Karpas-422 (cell line): ENCODE measurements at places on chromosomes 16 and 17. TPM values are rescaled to one million over a fixed set of nuclear protein-coding genes. Genes with fewer than 3 reads are reported as not detected.

The CCL5 gene
- total RNA-seq, result not detected in 2 replicates

The SMPD3 gene
- 5.0 and 12.6 TPM in 2 replicates for total RNA-seq

The CHST6 gene
- total RNA-seq, result not detected in 2 replicates

The PRR11 gene
- 11.6 and 15.2 TPM in 2 replicates for total RNA-seq

The TEX14 gene
- total RNA-seq, result not detected in 2 replicates

The HOXB5 gene
- not detected in 2 replicates for total RNA-seq

The AIPL1 gene
- total RNA-seq, result not detected in 2 replicates

The AGRP gene
- total RNA-seq, result not detected in 2 replicates

The CALCOCO2 gene
- total RNA-seq, result 21.8 and 29.7 TPM in 2 replicates

The CACNG3 gene
- total RNA-seq, result not detected in 2 replicates

The NME2 gene
- total RNA-seq, result 737 and 848 TPM in 2 replicates

The FBXO39 gene
- not detected in 2 replicates for total RNA-seq

The TBC1D3L gene
- 10.1 and 14.9 TPM in 2 replicates for total RNA-seq

The PRSS33 gene
- total RNA-seq, result not detected in 2 replicates

DNA sequence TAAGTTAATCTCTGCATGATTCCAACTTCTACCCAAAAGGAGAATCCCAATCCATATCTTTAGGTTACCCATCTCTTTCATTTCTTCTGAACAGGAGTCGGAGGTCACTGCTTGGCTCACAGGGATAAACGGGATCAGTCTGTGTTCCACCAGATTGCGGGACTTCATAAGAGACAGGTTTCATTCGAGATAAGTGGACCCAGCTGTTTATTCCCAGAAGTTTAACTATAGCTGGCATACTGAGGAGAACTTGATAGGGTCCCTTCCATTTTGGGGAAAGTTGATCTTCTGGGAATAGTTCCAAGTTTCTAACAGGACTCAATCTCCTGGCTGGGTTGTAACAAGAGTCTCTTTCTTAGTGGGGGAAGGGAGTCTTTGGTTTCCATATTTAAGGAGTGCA lies 45.4 kb upstream of the ARL4D start:
- no peak for DNase-seq

- DNase-seq, result no peak
These were observed 106.3 kb downstream of the PRKCB start for GRCh38 chr16:23941963-23942564.

- no peak for DNase-seq
These were observed 197.4 kb downstream of the ZNF423 start for GRCh38 chr16:49658531-49658930.

DNA sequence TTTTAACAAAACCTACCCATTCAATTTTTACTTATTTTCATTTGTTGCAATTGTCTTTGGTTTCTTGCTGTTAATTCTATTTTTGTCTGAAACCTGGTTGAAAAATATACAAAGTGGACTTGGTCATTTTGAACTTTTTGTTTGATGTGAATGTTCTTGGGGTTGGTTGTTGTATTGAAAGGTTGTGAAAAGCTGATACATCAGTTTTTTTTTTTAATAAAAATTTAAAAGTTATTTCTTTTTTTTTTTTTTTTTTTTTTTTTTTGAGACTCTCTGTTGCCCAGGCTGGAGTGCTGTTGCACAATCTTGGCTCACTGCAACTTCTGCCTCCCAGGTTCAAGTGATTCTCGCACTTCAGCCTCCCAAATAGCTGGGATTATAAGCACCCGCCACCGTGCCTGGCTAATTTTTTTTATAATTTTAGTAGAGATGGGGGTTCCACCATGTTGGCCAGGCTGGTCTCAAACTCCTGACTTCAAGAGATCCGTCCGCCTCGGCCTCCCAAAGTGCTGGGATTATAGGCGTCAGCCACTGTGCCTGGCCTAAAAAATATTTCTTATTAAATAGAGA lies 28.9 kb downstream of the WIPF2 start:
- no peak for DNase-seq

GRCh38 chr16:86046667-86047270 lies 147.8 kb downstream of the IRF8 start:
- no peak for DNase-seq

DNA sequence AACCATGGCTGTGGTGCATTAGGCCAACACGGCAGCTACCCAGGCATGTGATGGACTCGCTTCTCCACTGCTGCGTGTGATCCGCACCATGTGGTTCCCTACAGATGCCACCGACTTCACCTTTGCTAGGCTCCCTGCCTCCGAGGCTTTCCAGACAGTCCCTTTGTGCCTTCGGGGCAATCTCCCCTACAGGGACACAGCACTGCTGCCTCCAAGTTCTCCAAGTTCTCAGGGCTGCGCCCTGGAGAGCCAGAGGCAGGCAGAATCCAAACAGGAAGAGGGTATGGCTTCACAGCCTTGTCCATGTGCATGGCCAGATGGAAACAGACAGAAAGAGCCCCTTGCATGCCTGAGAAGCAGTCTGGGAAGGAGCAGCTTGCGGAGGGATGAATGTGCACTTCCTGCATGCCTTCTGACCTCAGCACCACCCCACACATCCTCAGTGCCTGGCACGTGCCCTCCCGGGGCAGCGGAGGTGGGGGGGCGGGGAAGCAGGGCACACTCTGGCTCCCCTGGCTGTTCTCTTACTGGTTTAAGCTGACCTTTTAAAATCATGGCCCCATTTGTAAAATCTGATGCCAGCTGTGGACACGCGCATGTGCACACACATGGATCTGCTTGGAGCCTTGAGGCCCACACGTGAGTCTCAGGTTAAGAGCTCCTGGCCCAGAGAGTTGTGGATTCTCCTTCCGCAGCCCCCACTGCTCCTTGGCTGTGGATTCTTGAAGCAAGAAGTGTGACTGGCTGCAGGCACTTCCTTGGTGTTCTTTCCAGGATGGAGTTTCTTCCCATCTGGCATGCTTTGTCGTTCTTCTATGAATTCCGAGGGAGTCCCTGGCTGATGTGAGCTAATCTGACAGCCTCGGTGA lies 55.3 kb upstream of the MTSS2 start:
- DNase-seq, result no peak

DNA sequence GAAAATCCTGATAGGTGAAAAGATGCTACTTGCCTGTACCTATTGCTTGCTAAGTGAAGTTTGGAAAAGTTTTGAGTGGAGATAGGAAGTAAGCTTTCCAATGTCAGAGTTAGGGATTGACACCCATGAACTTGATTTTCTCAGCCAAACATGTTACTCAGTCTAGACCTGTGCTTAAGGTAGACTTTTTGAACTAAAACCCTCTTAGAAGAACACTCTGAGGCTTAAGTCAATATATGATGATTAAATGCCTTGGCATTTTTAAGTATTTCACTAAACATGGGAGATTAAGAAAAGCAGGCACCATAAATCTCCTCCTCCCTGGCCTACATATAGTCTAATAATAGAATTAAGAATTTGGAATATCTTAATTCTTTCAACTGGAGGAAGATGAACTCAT lies 785.6 kb upstream of the SOX9 start:
- DNase-seq, result no peak

DNA sequence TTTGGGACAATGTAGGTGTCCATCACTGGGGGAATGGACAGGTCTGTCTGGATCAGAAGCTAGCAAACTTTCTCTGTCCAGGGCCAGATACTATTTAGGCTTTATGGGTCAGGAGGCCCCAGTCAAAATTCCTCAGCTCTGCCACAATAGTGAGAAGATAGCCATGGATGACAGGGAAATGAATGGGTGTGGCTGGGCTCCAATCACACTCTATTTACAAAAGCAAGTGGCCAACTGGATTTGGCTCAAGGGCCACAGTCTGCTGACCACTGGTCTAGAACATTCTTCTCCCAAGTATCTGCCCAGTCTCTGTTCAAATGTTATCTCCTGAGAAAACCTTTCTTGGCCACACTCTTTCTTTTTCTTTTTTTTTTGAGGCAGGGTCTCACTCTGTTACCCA lies 339.9 kb downstream of the SOX9 start:
- no peak for DNase-seq

DNA sequence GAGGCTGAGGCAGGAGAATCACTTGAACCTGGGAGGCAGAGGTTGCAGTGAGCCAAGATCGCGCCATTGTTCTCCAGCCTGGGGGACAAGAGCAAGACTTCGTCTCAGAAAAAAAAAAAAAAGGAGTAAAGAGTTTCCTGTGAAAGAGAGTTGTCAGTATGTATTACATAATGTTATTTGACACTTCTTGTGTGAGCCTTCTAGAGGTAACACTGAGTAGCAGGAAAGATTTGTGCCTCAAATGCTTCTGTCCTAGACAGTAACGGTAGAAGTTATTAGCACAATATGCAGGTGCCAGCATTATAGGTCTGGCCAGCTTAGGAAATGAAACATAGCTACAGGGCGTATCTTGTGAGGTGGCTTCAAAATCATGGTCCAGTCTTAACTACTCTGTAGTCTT lies 6.2 kb downstream of the RPS6KB1 start:
- no peak for DNase-seq

DNA sequence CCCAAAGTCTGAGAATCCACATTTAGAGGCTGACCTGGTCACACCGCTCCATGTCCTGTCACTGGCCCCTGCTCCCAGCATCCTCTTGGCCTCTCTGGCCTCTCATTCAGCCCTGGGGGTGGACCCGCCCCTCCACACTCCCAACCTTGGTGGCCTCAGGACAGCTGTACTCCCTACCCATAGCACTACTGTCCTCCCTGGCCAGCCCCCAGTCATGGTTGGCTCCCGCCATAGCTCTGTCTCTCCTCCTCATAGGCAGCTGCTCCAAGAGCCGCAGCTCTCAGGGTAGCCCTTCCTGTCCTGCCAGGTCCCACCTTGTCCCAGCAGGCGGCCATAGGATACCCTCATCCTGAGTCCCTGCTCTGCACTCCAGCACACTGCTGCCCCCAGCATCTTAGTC lies 38.0 kb upstream of the PHB1 start:
- DNase-seq, result no peak

DNA sequence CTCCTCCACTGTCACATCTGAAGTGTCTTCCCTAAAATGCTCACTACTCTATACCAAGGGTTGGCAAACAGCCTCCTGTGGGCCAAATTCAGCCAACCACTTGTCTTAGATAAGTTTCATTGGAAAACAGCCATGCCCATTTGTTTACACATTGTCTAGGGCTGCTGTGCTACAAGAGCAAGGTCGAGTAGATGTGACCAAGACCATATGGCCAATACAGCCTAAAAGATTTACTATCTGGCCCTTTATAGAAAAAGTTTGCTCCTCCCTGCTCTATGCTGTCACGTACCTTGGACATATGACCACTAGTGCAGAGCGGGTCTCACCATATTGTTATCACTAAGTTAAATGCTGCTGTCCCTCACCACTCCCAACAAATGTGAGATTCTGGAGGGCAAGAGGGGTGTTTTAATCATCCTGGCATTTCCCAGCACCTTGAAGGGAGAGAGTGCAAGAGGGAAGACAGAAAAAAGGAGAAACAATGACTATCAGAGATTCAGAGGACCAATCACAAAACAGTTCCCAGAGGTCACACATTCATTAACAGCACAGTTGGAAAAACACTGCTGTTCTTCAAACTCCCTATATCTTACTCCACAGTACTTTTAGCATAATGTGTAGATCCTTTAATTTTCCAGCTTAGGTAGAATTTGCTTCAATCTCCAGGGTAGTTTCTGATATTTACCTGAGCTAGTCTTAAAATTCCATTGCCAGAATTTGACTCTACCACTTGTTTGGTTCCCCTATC lies 13.2 kb downstream of the LSM12 start:
- no peak for DNase-seq

DNA sequence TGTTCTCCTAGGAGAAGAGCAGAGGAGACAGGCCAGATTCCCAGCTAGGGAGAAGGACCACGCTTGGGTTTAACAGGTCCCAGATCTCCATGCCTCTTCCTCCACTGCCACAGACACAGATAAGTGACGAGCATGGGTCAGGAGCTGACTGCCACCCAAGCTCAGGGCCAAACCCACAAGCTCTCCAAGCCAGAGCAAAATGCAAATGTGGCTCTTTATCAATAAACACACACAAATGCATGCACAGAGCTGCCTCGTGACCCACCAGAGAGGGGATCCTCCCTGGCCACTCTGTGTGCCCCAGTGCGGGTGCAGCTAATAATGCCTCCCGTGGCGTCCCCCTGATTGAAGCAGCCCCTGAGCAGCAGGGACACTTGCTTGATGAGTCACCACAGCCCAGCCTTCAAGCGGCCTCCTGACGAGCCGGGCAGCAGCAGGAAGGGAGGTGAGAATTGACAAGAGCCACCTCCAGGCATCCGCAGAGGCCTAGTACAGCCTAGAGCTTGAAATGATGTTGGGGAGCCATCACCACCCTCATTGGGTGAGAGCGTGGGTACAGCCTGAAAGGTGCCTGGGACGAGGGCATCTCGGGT lies 143.9 kb downstream of the CCDC182 start:
- DNase-seq, result no peak

DNA sequence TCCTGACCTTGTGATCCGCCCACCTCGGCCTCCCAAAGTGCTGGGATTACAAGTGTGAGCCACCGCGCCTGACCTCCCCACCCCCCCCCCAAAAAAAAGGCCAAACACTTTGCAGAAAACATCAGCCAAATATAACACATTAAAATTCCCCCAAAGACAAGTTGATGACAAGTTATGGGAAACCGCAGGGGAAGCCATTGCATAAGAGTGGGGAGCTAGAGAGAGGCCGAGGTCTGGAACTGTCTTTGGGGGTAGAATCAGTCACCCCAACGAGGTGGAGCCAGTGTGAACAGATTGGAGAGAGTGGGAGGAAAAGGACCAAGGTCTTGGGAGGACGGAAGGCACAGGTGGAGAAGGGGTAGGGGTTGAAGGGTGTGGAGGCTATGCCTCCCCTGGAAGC lies 2.8 kb downstream of the DRC3 start:
- DNase-seq, result no peak

- DNase-seq, result no peak
These were observed 38.8 kb downstream of the ERN1 start for GRCh38 chr17:64091116-64091515.

DNA sequence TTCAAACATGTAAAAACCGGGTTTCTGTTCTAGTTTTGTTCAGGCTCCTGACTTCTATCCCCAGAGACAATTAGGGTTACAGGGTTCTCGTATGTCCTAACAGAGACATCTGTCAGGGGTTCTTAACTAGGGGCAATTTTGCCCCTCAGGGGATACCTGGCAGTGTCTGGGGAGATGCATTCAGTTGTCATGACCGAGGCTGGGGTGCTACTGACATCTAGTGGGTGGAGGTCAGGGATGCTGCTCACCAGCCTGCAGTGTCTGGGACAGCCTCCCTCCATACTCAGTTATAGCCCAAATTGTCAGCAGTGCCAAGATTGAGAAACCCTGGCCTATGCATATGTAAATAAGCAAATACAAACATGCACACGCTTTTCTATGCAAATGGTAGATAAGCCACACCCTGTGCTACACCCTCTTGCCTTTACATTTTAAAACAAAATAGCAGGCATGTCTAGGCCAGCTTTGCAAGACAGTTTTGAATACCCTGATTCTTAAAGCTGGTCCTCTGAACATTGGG lies 37.4 kb downstream of the CLEC16A start:
- peak; percentile 96 for DNase-seq

GRCh38 chr16:52533296-52533695 lies 13.6 kb downstream of the TOX3 start:
- DNase-seq, result no peak
